NCI-H510A (cell line): ENCODE measurements at places on chromosomes 4 and X.

- DNase-seq = no peak
Observed at GRCh38 chrX:720825-721224, 90.2 kb downstream of the SHOX start.

DNA sequence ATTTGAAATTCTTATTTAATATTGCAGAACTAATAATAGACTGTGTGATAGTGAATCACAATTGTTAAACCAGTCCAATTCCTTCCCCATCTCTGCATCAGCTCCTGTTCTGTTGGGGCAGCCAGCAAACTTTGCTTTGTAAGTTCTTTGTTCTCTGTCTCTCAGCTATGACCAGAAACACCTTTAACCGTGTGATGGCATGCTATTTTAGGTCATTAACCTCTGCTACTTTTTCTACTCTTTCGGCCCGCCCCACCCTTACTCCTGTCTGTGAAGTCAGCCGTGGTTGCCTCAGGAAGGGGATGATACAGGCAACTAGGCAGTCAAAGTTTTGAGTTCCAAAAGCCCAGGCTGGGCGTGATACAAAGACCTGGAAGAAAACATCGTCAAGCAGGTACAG, 51.3 kb upstream of the EGFL6 start:
- DNase-seq = no peak

GRCh38 chr4:85864259-85865205, 389.6 kb downstream of the ARHGAP24 start:
- no peak for DNase-seq

DNA sequence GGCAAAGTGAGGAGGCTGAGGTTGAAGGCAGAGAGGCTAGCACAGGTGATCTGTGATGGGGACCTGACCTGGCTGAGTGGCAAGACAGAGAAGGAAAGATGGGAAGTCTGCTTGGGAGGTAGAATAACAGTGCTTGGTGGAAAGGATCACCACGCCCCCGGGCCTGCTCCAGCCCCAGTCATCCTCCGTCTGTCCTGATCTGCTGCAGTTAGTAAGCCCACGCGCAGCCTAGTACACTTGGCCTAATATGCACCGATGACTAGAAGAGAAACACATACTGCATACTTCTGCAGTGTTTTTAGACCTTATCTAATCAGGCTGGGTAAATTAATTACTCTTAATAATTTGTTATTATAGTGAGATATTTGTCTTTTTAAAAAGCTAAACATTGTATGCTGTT, 103.7 kb upstream of the KLF3 start:
- no peak for DNase-seq

DNA sequence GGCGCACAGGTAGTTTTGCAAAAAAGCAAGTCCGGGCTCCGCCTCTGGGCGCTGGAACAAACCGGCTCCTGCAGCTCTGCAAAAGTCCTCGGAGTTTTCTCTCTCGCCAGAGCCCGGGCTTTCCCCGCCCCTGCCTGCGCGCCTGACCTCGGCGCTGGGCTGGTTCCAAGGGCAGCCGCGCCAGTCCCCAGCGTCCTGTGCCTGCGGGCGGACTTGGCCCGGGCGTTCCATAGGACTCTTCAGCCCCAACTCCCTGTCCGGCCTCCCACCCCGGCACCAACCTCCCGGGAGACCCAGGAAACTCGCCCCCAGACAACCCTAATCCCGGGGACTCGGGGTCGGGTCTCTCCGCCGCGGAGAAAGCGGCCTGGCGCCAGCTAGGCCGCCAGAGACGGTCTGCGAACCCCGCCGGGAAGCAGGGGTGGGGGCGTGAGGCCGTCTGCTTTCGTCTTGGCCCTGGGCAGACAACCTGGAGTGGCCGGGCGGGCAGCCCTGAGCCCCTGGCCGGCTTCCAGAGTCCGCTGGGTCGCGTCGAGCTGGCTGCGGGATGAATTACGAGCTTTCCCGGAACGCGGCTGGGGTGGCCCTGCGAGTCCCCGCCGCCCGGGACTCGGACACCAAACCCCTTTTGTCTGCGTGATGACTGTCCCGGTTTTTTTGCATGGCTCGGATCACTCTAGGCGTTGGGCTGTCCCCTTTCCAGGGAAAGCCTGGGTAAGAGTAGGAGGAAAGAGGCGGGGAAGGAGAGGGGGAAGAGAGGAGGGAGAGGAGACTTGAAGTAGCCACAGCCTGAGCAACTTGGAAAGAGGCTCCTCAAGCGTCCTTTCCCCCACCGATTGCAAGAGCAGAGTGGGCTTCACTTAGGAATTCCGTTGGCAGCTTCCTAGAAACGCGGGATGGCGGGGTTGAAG, 916 bp downstream of the MXRA5 start:
- DNase-seq = peak; percentile 52

DNA sequence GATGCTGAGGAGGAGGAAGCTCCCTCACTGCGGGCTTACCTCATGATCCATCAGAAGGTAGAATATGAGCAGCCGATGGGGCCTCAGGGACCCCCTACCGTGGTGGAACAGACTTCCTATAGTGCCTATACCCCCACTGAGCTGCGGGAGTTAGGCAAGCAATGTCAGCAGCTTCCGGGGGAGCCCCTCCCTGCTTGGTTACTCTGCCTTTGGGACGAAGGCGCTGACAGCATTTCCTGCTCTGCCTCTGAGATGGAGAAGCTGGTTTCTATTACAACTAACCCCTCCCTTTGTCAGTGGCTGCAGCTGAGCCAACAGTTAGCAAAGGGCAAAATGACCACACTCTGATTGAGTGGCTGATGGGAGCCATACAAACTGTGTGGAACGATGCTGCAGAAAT, 430.7 kb downstream of the IDS start:
- DNase-seq = no peak

- DNase-seq = no peak
Observed at GRCh38 chrX:68249401-68249831, 183.9 kb downstream of the OPHN1 start.

GRCh38 chr4:147418226-147418625, 62.7 kb upstream of the EDNRA start:
- DNase-seq = no peak
